ENCODE measurements at places on chromosomes 4 and X. TPM values are rescaled to one million over a fixed set of nuclear protein-coding genes. Genes with fewer than 3 reads are reported as not detected.

MXRA5 gene
- 0.23 TPM for total RNA-seq

PALLD gene
- total RNA-seq = 79.8 TPM

CLIC2 gene
- 7.4 TPM for total RNA-seq

CNOT6L gene
- 45.2 TPM for total RNA-seq

CHM gene
- total RNA-seq = 28.5 TPM

P2RY10 gene
- total RNA-seq = not detected

USP17L29 gene
- not detected for total RNA-seq

JADE3 gene
- 5.0 TPM for total RNA-seq

TAF7L gene
- 0.73 TPM for total RNA-seq

SSX1 gene
- total RNA-seq = not detected

ATP1B4 gene
- not detected for total RNA-seq

P2RY4 gene
- 0.33 TPM for total RNA-seq

SMR3B gene
- not detected for total RNA-seq

ASB12 gene
- total RNA-seq = 0.43 TPM

DUSP21 gene
- not detected for total RNA-seq

PYURF gene
- total RNA-seq = 52.1 TPM

POU4F2 gene
- not detected for total RNA-seq

CSAG2 gene
- not detected for total RNA-seq

ZNF630 gene
- 5.1 TPM for total RNA-seq

IGBP1 gene
- 35.9 TPM for total RNA-seq

PSAPL1 gene
- total RNA-seq = not detected

TMEM271 gene
- 29.8 TPM for total RNA-seq

FNIP2 gene
- 64.6 TPM for total RNA-seq

POF1B gene
- not detected for total RNA-seq

ARX gene
- total RNA-seq = 13.1 TPM

SNCA gene
- total RNA-seq = 291 TPM

BEX2 gene
- 106 TPM for total RNA-seq

ANTXR2 gene
- 6.2 TPM for total RNA-seq

SOX3 gene
- 0.23 TPM for total RNA-seq

MAGEA9B gene
- total RNA-seq = not detected

DMD gene
- 90.6 TPM for total RNA-seq

CDKN2AIP gene
- 13.0 TPM for total RNA-seq

SATL1 gene
- 2.5 TPM for total RNA-seq

AKAP14 gene
- total RNA-seq = not detected

CXCL13 gene
- total RNA-seq = not detected

ANK2 gene
- 647 TPM for total RNA-seq

SLC4A4 gene
- total RNA-seq = 37.2 TPM

PGAM4 gene
- not detected for total RNA-seq

LRP2BP gene
- total RNA-seq = 15.8 TPM

MAML3 gene
- total RNA-seq = 3.4 TPM

HPGDS gene
- 1.7 TPM for total RNA-seq

LEF1 gene
- 7.6 TPM for total RNA-seq

PAGE5 gene
- not detected for total RNA-seq

ZNF674 gene
- total RNA-seq = 8.1 TPM

SYN1 gene
- total RNA-seq = 431 TPM

PDE5A gene
- total RNA-seq = 7.6 TPM

TCEAL2 gene
- 115 TPM for total RNA-seq

NSDHL gene
- 16.3 TPM for total RNA-seq

LDB2 gene
- 109 TPM for total RNA-seq

CASK gene
- total RNA-seq = 35.0 TPM

SPANXN3 gene
- total RNA-seq = not detected

TEX13D gene
- not detected for total RNA-seq

GLOD5 gene
- total RNA-seq = not detected

RNF128 gene
- 5.6 TPM for total RNA-seq

EDA gene
- total RNA-seq = 4.4 TPM

All from dorsolateral prefrontal cortex (tissue), 122 donors.